EH (cell line): ENCODE measurements at places on chromosomes 11 and 22.
A peak's percentile ranks its signal among the peaks of the same experiment; 100 is the strongest.

DNA sequence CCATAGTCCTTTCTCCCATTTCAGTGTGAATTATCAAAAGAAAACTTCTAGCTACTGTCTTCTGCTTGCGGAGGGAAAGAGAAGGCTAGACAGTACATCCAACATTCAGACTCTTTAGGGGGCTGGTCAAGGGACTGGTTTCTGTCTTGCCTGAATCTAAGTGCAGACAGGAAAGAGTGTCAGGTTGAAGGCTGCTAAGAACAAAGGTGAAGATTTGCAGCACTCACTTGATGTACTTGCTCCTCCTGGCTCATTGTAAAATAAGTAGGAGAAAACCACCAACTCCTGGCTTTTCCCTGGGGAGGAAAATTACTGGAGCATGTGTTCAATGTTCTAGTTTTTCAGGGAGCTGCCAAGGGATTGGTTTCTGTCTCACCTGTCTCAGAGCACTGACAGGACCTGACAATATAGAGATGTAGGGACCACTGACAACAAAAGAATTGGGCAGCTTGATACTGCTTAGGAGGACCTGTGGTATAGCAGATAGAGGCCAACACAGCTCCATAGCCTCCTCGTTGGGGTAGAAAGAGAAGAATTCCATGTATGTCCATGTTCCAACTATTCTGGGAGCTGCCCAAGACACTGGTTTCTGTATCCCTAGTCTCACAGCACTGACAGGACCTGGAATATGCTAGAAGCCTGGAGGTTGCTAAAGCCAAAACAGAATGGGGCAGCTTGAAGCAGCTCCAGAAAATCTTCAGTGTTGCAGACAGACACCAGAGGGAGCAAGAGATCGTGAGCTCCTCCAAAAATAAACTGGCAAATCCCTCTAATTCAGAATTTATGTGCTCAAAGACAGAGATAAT lies 39.7 kb upstream of the MMP12 start:
- DNase-seq: peak; percentile 62

DNA sequence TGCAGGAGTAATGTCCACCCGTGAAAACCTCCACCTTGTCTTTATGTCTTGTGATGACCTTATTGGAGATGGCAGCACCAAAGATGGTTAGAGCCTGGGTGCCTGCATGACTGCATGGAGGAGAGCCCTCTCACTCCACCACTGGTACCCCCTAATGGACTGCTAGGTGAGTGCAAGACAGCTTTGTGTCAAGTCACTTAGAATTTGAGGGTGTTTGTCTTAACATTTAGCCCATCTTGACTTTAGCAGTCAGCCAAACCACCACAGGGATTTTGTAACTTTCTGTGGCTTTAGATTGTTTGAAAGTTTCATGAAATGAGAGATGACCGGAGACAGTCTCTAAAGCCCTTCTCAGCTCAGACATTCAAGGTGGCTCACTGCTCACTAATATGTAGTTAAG lies 232.9 kb upstream of the NCAM1 start:
- DNase-seq: no peak

DNA sequence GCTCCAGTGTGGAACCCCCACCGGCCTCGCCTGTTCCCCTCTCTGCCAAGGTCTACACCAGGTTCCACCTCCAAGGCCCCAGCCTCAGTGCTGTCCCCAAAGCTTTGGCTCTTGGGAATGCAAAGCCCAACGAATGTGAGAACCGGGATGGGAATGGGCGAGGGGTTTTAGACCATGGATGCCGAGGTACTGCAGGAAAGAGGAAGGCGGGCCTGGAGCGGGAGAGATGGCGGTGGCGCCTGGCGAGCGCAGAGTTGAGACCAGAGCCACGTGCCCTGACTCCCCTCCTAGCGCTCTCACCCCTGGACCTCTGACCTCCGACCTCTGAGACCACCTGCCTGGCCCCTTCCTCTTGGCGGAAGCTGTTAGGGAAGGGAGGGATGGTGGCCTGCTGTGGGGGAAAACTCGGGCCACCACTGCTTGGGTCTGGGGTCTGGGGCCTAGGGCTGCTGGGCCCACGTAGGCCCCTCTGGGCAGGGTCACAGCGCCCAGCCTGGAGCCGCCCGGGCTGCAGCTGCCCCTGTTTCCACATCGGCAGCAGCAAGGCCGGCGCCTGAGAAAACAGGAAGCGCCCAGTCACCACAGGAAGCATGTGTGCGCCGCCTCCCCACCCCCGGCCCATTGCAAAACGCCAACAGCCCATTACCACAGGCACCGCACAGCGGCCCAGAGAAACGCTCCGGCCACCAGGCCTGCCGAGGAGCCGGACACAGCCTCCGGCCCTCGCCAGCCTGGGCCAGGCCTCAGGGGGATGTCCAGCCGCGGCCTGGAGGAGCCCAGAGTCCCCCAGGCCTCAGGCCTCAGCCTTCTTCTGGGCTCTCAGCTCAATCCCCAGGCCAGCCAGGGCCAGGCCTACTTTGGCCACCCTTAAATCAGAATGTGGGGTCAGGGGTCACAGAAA lies 13.8 kb upstream of the SLC39A13 start:
- no peak for DNase-seq

DNA sequence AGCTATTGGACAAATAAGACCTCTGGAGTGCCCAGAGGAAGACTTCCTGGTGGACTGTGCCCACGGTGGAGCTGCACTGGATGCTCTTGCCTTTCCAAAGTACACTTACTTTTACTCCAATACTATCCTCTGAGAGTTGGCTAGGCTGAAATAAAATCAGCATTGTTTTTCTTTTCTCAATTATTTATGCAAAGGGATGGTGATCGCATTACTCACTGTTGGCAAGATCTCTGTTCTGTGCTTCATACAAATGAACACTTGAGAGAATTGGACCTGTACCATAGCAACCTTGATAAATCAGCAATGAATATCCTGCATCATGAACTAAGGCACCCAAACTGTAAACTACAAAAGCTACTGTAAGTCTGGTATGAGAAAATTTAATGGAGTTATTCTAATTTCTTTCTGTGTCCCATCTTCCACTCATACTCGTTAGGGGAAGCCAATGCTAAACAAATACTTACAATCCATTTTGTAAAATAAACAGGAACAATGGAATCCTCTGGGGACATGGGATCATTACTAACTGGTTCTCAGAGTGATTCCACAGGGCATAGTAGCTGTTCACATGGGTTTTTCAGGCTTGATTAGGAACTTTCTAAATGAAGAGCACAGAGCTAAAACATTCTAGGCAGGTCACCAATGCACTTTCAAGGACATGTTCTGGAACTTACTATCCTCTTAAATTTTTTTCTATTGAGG lies 26.3 kb downstream of the NLRP14 start:
- peak; percentile 39 for DNase-seq

DNA sequence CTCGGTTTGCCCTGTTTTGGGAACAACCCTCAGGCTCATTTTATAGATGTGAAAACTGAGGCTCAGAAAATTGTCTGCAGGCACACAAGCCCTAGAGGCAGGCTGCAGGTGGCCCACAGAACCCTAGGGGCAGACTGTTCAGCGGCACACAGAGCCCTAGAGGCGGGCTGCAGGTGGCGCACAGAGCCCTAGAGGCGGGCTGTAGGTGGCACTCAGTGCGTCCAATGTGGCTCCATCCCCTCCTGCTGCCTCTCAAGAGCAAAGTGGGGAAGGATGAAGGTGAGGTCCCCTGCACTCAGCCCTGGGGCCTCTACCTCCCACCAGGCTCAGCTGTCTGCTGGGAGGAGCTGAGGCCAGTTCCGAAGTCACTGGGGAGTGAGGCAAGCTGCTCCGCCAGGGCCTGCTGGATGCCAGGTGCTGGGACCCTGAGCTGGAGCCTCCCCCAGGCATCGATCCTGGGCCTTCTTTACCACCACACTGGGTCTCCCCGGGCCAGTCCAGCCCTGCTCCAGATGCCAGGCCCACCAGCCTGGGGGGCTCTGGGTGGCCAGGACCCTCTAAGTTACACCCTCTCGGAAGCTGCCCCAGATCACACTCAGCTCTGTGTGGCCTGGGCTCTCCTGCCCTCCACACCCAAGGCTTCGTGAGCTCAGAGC lies 2.3 kb downstream of the ACY3 start:
- DNase-seq: no peak

DNA sequence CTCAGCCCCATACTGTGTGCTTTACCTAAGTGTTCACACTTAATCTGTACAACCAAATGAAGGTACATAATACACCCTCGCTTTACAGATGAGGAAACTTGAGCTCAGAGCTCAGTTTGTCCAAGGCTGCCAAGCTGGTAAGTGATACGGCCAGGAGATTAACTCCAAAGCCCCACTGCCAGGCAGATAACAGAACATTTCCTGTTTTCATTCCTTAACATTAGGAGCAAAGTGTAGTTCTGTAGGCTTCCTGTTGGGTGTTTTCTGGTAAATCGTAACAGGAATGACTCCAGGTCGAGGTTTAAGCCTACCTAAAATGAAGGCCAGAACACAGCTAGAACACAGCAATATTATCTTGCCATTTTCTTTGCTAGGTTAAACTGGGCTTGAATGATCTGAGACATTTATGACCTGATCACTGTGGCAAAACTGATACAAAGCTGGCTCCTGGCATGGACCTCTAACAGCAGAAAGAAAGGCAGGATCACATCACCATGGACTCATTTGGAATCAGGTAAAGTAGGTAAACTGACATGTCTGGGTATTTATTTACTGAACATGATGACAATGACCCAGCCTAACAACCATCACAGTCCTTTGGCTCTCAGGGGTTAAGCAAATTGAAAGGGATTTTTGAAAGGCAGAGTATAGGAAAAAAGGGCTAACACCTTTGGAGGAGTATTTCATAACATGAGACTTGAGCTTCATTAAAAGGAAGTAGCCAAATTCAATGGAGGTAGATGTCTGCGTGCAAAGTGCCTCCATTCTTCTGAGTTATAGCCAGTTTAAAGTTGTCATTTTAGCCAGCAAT lies 3.9 kb upstream of the NUP50 start:
- peak; percentile 24 for DNase-seq

DNA sequence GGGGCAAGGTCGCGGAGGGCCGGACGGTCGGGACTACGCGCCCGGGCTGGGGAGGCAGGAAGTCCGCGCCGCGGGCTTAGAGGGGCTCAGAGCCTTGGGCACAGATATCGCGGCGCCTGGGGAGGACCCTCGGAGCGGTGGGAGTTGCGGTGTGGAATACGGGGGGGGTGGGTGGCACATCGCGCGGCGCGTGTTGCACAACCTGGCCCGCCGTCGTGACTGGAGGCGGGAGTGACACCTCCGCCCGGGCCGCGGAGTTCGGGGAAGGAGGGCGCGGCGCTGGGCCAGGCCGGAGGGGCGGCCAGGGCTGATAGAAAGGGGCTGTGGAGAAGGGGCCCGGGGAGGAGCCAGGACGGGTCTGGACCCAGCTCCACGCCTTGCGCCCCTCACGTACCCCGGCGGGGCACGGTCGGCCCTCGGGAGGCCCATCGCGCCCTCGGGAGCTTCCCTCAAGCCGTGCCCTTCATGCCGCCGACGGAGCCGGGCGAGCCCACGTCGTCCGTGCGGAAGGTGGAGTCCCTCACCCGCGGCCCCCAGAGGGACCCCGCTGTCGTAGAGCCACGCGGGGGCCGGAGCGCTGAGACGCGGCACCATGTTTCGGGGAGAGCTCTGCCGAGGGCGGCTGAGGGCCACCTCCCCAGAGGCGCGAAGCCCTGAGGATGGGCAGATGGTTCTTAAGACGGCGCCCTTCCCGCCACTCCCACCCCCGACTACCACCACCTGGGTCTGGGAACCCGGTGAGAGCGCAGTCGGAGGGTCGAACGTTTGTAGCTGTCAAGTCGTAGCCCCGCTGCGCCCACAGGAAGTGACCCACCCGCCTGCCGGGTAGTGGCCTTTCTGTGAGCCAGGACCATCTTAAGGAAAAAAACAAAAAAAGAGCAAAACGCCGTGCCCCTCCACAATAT lies 729 bp downstream of the IL17RA start:
- DNase-seq: no peak

DNA sequence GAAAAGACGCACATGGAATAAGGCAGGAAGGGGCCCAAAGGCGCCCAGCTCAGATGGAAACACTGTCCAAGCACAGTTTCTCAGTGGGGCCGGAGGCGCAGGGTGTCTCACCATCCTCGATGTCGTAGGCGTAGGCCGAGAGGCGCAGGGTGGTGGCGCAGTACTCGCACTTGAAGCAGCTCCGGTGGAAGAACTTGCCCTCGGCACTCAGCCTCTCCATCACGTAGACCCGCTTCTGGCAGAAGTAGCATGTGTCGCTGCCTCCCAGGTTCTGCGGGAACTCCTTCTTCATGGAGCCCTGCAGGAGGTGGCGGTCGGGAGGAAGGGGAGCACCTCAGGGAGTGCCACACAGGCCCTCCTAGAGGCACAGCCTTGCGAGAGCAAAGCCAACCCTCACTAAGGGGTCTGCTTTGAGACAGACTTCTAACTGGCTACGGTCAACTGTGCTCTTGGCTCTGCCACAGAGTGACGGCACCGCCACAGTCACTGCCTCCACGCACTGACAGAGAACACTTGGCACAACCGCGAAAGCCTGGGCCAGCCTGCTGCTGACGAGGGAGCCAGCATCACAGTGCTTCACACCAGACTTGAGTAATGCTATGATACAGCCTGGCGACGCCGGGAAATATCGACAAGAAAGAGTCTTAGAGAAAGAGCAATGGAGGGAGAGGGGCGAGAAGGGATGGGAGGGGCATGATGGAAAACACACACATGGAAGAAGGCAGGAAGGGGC lies 97.6 kb upstream of the BID start:
- no peak for DNase-seq

DNA sequence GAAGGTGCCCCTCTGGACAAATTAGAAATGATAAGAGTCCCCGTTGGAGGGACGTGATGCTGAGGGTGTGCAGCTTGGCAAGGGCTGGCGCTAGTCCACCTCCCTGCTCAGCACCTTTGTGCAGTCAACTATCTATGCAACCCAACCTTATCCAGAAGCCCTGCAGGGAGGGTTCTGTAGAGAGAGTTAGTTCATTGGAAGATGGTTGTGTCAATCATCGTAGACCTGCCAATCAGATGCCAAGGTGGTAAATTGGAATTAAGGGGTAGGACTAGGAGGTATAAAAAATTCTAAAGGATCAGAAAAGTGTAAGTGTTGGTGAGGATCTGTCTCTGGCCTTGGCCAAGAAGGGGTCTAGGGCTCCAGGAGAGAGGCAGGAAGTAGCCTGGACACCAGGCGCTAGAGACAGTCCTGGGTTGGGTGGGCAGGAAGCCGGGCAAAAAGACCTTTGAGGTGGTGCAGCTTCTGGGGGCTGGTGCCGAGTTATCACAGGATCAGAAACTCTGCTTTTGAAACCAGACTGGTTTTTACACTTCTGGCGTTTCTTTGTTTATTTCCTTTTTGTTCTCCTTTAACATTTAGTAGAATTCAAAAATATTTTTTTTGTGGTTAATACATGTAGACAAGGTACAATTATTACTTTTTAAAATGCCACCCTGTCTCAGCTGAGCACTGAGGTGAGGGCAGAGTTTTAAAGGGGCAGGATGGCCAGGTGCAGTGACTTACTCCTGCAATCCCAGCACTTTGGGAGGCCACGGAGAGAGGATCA lies 1.6 kb downstream of the C1QTNF6 start:
- DNase-seq: peak; percentile 67
